Vagina (tissue), 2 donors: ENCODE measurements at places on chromosomes 11 and 22. TPM values are rescaled to one million over a fixed set of nuclear protein-coding genes. Genes with fewer than 3 reads are reported as not detected.

The NNMT gene
- 898 TPM for total RNA-seq

- no peaks in the 10 kb centered on the region for H3K36me3 ChIP-seq
- H3K27me3 ChIP-seq, result no peaks in the 10 kb centered on the region
- no peak overlapping the region for H3K4me3 ChIP-seq
- no peak for DNase-seq
- H3K27ac ChIP-seq, result no peak overlapping the region
Measured at GRCh38 chr11:95461348-95461747, 230.3 kb upstream of the SESN3 start.

The SYT12 gene
- total RNA-seq, result 0.49 TPM

The TSPAN32 gene
- 3.7 TPM for total RNA-seq

DNA sequence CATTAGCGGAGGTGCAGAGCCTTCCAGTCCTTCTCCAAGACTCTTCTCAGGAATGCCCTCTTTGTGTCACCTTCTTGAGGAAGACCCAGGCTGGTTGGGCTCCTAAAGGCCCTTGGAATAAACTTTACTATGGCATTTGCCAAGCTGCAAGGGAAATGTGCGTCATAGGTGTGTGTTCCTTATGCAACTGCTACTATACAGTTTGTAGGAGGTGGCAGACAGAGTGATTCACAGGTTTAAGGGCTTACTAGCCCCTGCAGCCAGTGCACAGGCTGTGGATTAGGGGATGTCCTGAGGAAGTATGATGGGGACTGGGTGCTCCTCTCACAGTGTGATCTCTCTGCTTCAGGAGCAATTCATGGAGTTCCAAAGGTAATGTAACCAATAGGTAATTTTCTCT is 74.6 kb downstream of the TENM4 start:
- no peaks in the 10 kb centered on the region for H3K36me3 ChIP-seq
- H3K27ac ChIP-seq, result no peak overlapping the region
- no peaks in the 10 kb centered on the region for H3K4me1 ChIP-seq
- no peak for DNase-seq
- no peak overlapping the region for H3K4me3 ChIP-seq

DNA sequence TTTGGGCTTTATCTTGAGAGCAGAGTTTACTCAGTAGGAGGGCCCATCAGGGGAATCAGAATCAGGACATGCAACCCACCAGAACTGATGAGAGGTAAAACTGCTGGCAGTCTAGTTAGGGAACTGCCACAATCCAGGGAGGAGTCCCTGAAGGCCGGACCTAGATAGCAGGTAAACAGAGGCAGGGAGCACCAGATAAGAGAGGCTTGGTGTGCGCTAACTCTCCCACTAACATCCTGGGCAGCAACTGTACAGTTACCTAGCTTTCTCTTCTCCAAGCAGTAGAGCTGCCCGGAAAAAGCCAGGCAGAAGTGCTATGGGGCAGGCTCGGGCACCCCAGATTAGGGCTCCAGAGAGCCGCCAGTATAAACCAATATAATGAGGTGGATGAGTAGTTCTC is 865 bp upstream of the AMOTL1 start:
- peak overlapping the region; percentile 96 for H3K27ac ChIP-seq
- no peaks in the 10 kb centered on the region for H3K27me3 ChIP-seq
- no peaks in the 10 kb centered on the region for H3K36me3 ChIP-seq
- H3K4me1 ChIP-seq, result peaks cover 37% of the 10 kb centered on the region
- H3K4me3 ChIP-seq, result no peak overlapping the region

GRCh38 chr22:33274214-33275072 is 216.3 kb upstream of the SYN3 start:
- no peaks in the 10 kb centered on the region for H3K27me3 ChIP-seq
- H3K36me3 ChIP-seq, result peaks cover 6% of the 10 kb centered on the region
- DNase-seq, result no peak
- H3K4me3 ChIP-seq, result no peak overlapping the region
- H3K27ac ChIP-seq, result no peak overlapping the region

DNA sequence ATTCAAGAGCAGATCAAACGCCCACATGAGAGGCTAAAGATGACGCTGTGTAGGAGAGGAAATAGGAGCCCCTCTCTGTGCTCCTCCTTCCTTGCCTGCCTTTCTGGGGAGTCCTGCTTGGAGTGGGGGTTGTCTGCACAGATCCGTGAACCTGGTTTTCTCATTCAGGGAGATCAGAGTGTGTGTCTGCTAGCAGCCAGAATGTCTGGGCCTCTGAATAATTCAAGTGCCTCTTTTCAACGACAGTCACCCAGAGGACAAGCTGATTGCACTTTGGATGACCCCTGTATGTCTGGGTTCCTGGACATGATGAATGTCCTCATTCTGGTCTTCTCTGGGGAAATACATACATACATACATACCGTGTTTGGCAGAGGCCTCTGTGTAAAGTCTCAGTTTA is 592.5 kb upstream of the B3GAT1 start:
- H3K27me3 ChIP-seq, result no peaks in the 10 kb centered on the region
- DNase-seq, result no peak
- H3K4me1 ChIP-seq, result no peaks in the 10 kb centered on the region
- no peaks in the 10 kb centered on the region for H3K36me3 ChIP-seq
- no peak overlapping the region for H3K4me3 ChIP-seq
- H3K27ac ChIP-seq, result no peak overlapping the region

The BAIAP2L2 gene
- not detected for total RNA-seq

DNA sequence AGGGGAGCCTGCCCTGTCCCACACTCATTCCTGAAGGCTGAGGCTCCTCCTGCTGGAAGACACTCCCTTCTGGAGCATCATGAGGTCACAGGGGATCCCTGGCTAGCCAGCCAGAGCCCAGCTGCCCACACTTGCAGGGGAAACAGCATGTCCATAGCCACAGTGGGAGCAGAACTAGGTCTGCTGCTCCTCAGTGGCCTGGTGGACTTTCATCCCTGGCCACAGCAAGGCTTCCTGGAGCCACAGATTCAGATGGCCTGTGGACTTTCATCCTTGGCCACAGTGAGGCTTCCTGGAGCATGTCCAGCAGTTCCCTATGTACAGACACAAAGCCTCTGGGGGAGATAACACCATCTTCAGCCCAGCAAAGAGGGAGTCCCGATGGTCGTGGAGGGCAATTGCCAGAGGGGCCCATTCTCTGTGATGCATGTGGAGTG is 5.9 kb upstream of the APOL6 start:
- H3K36me3 ChIP-seq, result no peaks in the 10 kb centered on the region
- no peak overlapping the region for H3K4me3 ChIP-seq
- H3K27me3 ChIP-seq, result no peaks in the 10 kb centered on the region
- DNase-seq, result peak; percentile 67
- H3K27ac ChIP-seq, result peak overlapping the region; percentile 21

The USH1C gene
- total RNA-seq, result not detected

DNA sequence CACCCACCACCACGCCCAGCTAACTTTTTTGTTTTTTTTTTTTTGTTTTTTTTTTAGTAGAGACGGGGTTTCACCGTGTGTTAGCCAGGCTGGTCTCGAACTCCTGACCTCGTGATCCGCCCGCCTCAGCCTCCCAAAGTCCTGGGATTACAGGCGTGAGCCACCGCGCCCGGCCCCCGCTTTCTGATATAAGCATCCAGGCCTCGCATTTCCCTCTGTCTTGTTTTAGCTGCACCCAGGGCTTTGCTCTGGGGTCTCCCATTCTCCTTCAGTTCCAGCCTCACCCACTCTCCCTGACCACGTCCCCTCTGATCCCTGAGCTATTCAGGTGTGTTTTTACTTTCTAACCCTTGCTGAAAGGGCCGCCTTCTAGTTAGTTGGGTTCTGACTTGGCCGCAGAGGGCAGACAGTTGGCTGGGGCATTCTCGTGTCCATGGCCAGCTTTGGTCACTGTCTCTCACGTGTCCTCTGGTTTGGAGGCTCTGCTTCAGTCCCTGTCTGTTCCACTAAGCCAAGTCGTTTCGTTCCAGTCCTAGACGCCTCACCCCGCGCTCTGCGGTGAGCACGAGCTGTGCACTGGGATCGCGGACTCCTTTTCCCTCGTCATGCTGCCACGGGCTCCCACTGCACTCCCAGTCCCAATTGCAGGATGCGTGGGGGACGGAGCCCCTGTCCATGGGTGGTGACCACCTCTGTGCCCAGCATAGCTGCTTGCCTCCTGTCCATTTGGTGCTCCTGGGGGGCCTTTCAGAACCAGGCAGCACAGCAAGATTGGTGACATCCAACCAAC is 6.0 kb upstream of the TNNT3 start:
- no peak overlapping the region for H3K4me3 ChIP-seq
- no peaks in the 10 kb centered on the region for H3K27me3 ChIP-seq
- peaks cover 21% of the 10 kb centered on the region for H3K4me1 ChIP-seq
- no peak overlapping the region for H3K27ac ChIP-seq

- no peak overlapping the region for H3K4me3 ChIP-seq
- H3K27ac ChIP-seq, result no peak overlapping the region
- no peaks in the 10 kb centered on the region for H3K36me3 ChIP-seq
- no peak for DNase-seq
- no peaks in the 10 kb centered on the region for H3K27me3 ChIP-seq
Measured at GRCh38 chr11:58485961-58486360, 21.9 kb downstream of the OR5B21 start.

The VPREB1 gene
- total RNA-seq, result not detected

The POU2AF1 gene
- total RNA-seq, result not detected

DNA sequence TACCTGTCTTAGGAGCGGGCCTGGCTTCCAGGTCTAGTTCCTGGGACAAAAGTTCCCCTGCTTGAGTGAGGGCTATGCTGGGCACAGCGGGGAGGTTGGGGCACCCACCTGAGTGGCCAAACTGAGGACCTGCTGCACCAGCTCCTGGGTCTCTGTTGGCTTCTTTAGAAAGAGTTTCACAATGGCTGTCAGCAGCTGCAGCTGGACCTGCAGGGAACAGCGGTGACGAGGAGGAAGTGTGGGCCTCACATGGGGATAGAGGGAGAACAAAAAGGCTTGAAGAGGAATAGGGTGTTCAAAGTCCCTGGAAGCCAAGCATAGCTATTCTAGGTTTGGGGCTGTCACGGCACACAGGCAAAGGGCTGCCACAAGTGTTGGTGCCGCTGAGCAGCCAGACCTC is 26.7 kb upstream of the RASL10A start:
- H3K27ac ChIP-seq, result no peak overlapping the region

- no peak for DNase-seq
- H3K4me1 ChIP-seq, result peaks cover 15% of the 10 kb centered on the region
- H3K27ac ChIP-seq, result no peak overlapping the region
- no peaks in the 10 kb centered on the region for H3K27me3 ChIP-seq
Measured at GRCh38 chr11:77813256-77813655, 7.3 kb downstream of the RSF1 start.

GRCh38 chr11:63535734-63536133 is 874 bp upstream of the PLAAT4 start:
- H3K4me1 ChIP-seq, result peaks cover 39% of the 10 kb centered on the region
- no peaks in the 10 kb centered on the region for H3K27me3 ChIP-seq
- H3K27ac ChIP-seq, result peak overlapping the region; percentile 84
- H3K4me3 ChIP-seq, result no peak overlapping the region
- DNase-seq, result no peak
- no peaks in the 10 kb centered on the region for H3K36me3 ChIP-seq

- no peak overlapping the region for H3K27ac ChIP-seq
- H3K4me3 ChIP-seq, result no peak overlapping the region
- DNase-seq, result no peak
- no peaks in the 10 kb centered on the region for H3K4me1 ChIP-seq
Measured at GRCh38 chr11:114553642-114554041, 6.0 kb downstream of the NXPE1 start.

GRCh38 chr11:122656631-122657101 is 1.1 kb downstream of the UBASH3B start:
- peak overlapping the region; percentile 81 for H3K4me3 ChIP-seq
- no peaks in the 10 kb centered on the region for H3K27me3 ChIP-seq
- peaks cover 13% of the 10 kb centered on the region for H3K4me1 ChIP-seq
- H3K27ac ChIP-seq, result peak overlapping the region; percentile 90
- no peaks in the 10 kb centered on the region for H3K36me3 ChIP-seq

GRCh38 chr11:74992852-74993251 is 4.1 kb downstream of the NEU3 start:
- H3K36me3 ChIP-seq, result no peaks in the 10 kb centered on the region
- H3K4me3 ChIP-seq, result no peak overlapping the region
- peaks cover 14% of the 10 kb centered on the region for H3K4me1 ChIP-seq
- no peaks in the 10 kb centered on the region for H3K27me3 ChIP-seq
- H3K27ac ChIP-seq, result no peak overlapping the region
- no peak for DNase-seq

DNA sequence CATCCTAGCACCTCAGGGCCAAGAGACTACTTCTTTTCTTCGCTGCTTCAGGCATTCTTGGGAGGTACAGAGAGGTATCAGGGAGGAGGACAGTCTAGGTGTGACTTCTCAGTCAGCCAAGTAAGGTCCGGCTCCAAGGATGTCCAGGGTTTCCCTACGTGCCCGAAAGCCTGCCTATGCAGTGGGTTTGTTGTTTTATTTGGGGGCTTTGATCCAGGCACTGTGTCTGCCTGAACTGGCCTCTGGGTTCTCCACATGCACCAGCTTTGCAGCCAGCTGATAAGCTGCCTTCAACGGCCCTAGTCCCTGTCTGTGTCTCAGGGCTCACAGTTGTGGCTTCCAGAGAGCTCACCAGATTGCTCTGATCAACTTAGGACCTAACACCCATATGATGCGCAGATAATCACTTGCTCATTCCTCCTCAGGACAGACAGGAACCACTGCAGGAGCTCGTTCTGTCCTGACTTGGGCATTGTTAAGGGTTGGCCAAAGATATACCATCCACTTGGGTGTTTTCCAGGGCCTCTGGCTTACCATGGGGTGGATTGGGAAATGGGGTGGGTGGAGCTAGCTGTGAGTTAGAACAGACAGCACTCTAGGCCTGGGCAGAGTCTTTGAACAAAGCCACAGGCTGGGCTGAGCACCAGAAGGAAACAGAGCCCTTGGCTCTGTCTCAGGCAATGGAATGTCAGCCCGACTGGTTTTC is 45.5 kb upstream of the CRYBB3 start:
- DNase-seq, result no peak
- no peaks in the 10 kb centered on the region for H3K27me3 ChIP-seq
- H3K27ac ChIP-seq, result peak overlapping the region; percentile 54
- no peaks in the 10 kb centered on the region for H3K36me3 ChIP-seq
- H3K4me1 ChIP-seq, result peaks cover 44% of the 10 kb centered on the region

- no peaks in the 10 kb centered on the region for H3K27me3 ChIP-seq
- no peaks in the 10 kb centered on the region for H3K4me1 ChIP-seq
- no peak for DNase-seq
- H3K36me3 ChIP-seq, result no peaks in the 10 kb centered on the region
- H3K27ac ChIP-seq, result no peak overlapping the region
Measured at GRCh38 chr11:133697161-133697560, 148.2 kb downstream of the SPATA19 start.

DNA sequence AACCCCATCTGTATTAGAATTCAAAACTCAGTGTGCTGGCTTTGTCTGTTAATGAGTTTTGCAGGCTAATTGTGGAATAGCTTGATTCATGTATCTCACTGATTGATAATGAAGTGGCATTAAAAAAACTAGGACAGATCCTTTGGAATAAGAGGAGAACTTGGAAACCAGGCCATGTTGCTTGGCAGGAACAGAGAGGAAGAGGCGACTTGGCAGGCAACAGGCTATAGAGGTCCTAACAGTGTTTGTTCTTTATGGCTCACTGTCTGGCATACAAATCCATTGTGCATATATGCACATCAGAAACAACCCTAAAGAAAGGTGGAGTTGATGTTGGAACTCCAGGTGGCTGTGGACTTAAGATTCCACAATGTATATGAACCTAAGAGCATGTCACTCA is 17.4 kb upstream of the OR9I1 start:
- H3K27ac ChIP-seq, result no peak overlapping the region
- H3K4me1 ChIP-seq, result no peaks in the 10 kb centered on the region
- no peak overlapping the region for H3K4me3 ChIP-seq
- no peak for DNase-seq

The C22orf39 gene
- total RNA-seq, result 46.9 TPM

- no peak overlapping the region for H3K27ac ChIP-seq
- no peaks in the 10 kb centered on the region for H3K4me1 ChIP-seq
- peaks cover 84% of the 10 kb centered on the region for H3K36me3 ChIP-seq
- DNase-seq, result no peak
- H3K27me3 ChIP-seq, result no peaks in the 10 kb centered on the region
Measured at GRCh38 chr22:29524442-29525191, 28.9 kb downstream of the THOC5 start.
